Right ventricle myocardium superior (tissue), 1 donor: ENCODE measurements at places on chromosomes 11 and 22. TPM values are rescaled to one million over a fixed set of nuclear protein-coding genes. Genes with fewer than 3 reads are reported as not detected.

The MAPK12 gene
- total RNA-seq, result 13.2 TPM

The MOV10L1 gene
- not detected for total RNA-seq

The PRCP gene
- 37.2 TPM for total RNA-seq

The ISX gene
- not detected for total RNA-seq

The ARVCF gene
- 31.4 TPM for total RNA-seq

The OR8D4 gene
- not detected for total RNA-seq

The SLC25A17 gene
- total RNA-seq, result 3.3 TPM

The GPHA2 gene
- total RNA-seq, result not detected

The MYBPC3 gene
- 2,568 TPM for total RNA-seq

The TRPC6 gene
- 0.16 TPM for total RNA-seq

The UCP2 gene
- total RNA-seq, result 25.8 TPM

The TCF20 gene
- 16.3 TPM for total RNA-seq

The TRIM49 gene
- total RNA-seq, result not detected

The SMIM38 gene
- not detected for total RNA-seq

The RCOR2 gene
- 9.9 TPM for total RNA-seq

The ALKBH3 gene
- 14.7 TPM for total RNA-seq

The MIOX gene
- total RNA-seq, result not detected

The SGSM1 gene
- total RNA-seq, result 9.2 TPM

The PDGFB gene
- 16.2 TPM for total RNA-seq

The GATD1 gene
- 17.4 TPM for total RNA-seq

The MYRF gene
- total RNA-seq, result 0.16 TPM

The TAF1D gene
- total RNA-seq, result 28.2 TPM

The VPREB1 gene
- not detected for total RNA-seq

The MRPL48 gene
- total RNA-seq, result 45.4 TPM

The TRIM48 gene
- not detected for total RNA-seq

The DEUP1 gene
- not detected for total RNA-seq

The GRM5 gene
- 0.13 TPM for total RNA-seq

The OR51E2 gene
- total RNA-seq, result 0.13 TPM

The TSPAN32 gene
- total RNA-seq, result 13.9 TPM

The CLTCL1 gene
- total RNA-seq, result 9.6 TPM

The GRIK4 gene
- total RNA-seq, result 0.11 TPM

The TRIM49D2 gene
- total RNA-seq, result not detected

The OSBP2 gene
- total RNA-seq, result 15.1 TPM

The NLRP14 gene
- not detected for total RNA-seq

The MRPL11 gene
- 52.6 TPM for total RNA-seq

The FXYD2 gene
- total RNA-seq, result 1.4 TPM

The MUC5B gene
- total RNA-seq, result not detected

The KRTAP5-8 gene
- total RNA-seq, result not detected

The LRRC55 gene
- 0.13 TPM for total RNA-seq

The TMPRSS6 gene
- total RNA-seq, result not detected

The MYOD1 gene
- total RNA-seq, result not detected

The PPP6R3 gene
- total RNA-seq, result 73.9 TPM

The OR8D1 gene
- total RNA-seq, result not detected

The SCGB1D2 gene
- total RNA-seq, result 3.7 TPM

The POU2F3 gene
- not detected for total RNA-seq

The INS gene
- not detected for total RNA-seq
